ENCODE measurements at places on chromosomes 13 and 19.

DNA sequence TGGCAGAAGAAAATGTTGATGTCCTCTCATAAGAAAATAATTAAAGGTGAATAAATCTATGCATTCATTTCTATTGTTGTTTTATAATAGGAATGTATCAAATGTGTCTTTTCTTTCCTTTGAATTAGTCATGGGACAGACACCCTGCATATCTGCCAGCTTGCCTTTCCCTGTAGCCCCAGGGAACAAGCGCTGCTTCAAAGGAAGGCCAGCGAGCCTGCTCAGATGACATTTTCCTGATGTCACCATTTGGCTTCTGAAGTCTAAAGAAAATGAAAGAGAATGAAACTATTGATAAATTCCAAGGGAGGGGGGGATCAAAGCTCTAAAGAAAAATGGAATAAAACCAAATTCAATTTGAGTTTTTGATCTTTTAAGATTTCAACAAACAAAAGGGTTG lies 574.8 kb downstream of the IRS2 start:
- DNase-seq: no peak

GRCh38 chr13:47675871-47676270 lies 325.2 kb downstream of the SUCLA2 start:
- no peak for DNase-seq

- DNase-seq: no peak
Measured at GRCh38 chr13:33757713-33758112, 60.2 kb upstream of the RFC3 start.

DNA sequence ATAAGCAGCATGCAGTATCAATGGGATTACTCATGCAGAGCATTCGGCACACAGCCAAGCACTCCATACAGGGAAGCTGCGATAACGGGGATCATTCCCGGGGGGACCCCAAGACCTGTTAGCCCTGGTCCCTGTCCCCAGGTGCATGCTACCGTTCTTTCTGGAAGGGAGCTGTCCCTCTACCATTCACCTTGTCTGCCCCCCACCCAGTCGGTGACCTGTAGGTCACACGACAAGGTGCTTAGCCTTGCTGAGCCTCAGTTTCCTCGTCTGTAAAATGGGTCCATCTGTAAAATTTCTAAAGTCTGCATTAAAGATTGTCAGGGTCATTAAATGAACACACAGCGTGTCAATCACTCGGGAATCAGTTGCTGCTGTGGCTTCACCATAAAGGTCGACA lies 6.8 kb upstream of the ACP7 start:
- DNase-seq: no peak

- no peak for DNase-seq
Measured at GRCh38 chr19:2108251-2109016, 11.7 kb downstream of the IZUMO4 start.

DNA sequence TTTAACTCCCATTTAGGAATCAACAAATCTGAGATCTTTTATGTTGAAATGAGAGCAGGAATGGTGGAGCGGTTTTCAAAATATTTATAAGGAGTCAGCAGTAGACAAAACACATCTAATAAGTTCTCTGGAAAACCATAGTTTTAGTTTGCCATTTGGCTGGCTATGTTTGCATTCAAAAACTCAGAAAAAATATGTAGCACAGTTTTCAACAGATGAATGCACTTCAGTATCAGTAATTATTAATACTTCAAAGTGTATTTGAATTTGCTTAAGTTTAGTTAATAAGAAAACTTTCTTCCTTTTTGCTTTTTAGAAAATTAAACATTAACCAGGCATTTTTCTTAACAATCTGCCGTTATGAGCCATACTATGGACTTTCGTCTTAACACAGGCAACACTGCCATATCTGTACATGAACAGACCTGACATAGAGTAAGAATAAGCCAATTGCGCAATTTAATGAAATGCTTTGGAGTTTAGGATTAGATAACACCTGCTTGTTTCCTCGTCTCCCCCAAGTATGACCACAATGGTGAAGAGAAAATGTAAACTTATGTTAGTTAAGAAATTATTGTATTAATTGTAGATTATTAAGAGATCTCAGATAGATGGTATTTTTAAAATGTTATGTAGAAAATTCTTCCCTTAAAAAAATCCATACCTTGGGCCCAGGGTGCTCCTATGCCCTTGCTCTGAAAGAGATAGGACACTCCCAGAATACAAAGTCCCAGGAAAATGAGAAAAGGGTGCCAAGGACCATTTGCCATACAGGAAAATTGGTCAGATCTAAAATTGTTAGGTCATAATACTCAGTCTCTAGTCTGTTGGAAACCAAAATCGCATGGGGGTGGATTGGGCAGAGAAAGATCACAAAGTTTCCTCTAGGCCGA lies 552.3 kb upstream of the ARGLU1 start:
- no peak for DNase-seq

DNA sequence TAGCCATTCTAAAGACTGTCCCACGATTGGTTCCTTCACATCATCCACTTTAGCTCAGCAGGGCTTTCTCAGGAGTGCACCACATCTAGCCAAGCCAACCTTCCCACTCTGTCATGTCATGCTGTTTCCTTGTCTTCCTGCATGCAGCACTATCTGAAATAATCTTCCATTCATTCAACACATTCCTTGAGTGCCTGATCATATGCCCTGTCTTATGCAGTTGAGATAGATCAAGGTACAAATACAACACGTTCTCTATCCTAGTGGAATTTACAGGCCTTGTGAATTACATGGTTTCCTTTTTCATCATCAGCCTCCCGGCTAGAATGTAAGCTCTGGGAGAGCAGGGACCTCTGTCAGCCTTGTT lies 6.8 kb upstream of the MRPS31 start:
- DNase-seq: no peak

DNA sequence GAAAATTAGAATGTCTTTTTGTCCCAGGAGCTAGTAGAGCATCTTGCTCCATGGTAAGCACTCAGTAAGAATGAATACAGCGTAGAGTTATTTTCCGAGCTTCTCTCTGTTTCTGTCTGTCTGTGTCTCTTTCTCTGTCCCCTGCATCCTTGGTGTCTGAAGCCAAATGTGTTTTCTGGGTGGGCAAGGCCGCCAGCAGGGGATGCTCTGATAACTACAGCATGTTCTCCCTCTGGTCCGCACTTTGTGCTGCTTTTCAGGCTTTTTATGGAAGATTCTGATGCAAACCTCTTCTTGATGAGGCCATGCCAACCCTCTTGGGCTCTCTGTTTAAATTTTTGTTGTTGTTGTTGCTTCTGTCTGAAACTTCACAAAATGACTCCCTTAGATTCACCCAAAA lies 142.8 kb upstream of the UBL3 start:
- no peak for DNase-seq

GRCh38 chr13:51793570-51794271 lies 10.2 kb downstream of the DHRS12 start:
- peak; percentile 42 for DNase-seq

DNA sequence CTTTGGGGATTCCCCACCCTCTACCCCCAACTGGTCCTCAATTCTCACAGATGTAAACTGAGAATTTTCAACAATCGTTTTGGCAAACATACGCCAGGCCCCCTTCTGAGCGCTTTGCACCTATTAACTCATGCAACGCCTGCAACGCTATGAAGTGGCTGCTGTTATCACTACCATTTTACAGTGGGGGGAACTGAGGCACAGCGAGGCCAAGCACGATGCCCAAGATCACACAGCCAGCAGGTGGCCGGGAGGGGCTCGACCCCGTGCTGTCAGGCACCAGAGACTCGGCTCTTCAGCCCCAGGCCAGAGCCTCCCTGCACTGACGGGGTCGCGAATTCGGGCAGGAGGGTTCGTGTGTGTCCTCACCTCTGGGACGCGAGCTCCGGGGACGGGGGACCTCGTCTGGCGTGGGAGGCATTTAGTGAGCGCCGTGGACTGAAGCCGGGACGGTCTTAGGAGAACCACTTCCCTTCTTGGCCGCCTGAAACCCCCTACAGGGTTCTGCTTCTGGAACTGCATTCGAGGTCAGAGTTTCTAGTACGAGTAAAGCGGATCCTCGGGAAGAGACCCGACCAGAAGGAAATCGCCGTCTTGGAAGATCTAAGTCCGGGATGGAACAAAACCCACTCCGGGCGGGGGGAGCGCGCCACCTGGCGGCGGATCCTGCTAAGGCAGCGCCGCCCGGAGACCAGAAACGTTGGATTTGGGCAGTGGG lies 21.0 kb downstream of the ZNF114 start:
- DNase-seq: peak; percentile 45

- DNase-seq: no peak
Measured at GRCh38 chr13:109126891-109127641, 497.7 kb downstream of the MYO16 start.

- DNase-seq: no peak
Measured at GRCh38 chr19:29596885-29597525, 9.1 kb upstream of the POP4 start.
